ENCODE measurements at places on chromosomes 2 and 18.

GRCh38 chr2:236628981-236629605 lies 59.5 kb downstream of the ACKR3 start:
- DNase-seq, result no peak

DNA sequence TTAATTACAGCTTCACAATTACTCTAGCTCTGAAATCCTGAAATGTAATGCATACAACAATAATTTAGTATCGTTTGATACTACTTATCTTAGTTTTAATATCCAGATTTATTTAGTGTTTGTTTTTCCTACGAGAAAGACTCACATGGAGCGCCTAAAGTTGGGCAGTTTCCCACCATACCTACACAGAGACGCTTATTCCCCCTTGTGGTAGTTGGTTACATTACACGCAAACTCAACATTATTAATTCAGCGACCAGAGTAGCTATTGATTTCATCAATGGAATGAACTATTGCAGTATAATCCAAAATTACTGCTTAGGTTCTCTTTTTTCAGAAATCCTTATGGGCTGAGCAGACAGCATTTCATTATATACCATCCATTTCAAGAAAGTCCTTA lies 164.0 kb upstream of the REG3G start:
- DNase-seq, result no peak

DNA sequence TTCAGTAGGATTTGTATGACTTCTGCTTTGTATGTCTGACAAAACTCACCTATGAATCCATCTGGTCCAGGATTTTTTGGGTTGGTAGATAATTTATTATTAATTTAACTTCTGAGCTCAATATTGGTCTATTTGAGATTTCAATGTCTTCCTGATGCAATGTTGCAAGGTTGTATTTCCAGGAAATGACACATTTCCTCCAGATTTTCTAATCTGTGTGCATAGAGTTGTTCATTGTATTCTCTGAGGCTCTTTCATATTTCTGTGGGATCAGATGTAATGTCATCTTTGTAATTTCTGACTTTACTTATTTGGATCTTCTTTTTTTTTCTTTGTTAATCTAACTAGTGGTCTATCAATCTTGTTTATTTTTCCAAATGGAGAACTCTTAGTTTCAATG lies 584.7 kb upstream of the SETBP1 start:
- DNase-seq, result no peak

DNA sequence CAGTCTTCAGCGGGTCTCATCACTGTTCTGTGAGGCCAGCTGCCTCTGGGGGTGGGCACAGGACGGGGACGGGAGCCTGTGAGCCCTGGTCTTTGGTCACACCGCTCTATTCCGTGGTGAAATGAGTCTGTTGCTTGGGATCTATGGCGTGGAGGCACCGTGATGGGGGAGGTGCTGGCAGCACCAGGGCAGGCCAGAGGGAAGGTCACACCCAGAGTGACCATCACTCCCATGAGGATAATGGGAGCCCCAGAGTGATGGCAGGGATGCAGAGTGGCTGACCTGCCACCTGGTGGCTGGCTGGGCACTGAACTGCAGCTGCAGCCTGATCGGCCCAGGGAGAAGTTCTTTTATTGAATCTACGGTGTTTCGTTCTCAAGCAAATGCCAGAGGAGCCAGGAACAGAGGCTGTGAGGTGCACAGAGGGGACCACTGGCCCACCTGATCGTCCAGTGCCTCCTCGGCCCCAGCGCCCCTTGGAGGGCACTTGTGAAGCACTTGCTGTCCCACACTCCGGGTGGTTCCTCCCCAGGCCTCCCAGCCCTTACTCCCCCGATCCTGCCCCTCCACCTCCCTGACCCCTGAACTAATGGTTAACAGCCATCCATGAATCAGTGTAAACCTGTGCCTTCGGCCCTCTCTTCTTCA lies 17.9 kb downstream of the KCNIP3 start:
- no peak for DNase-seq
